K562 (cell line): ENCODE measurements at places on chromosomes 7 and 10.
A peak's percentile ranks its signal among the peaks of the same experiment; 100 is the strongest.

DNA sequence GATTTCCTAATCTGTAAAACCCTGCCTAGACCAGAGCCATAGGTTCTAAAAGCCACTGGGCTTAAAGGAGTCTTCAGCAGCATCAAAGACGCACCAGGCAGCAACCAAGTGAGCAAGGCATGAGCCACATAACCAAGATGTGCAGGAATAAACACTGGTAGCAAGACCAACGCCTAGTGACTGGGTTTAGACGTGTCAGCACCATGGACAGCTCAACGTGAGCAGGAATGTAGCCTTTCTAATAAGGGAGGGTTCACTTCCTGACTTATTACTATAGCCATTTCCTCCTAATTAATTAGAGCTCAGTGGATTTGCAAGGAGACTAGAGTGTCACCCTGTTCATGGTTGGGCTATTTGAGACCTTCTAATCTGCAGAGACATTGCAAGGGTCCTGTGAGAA, 223.7 kb downstream of the LHFPL3 start:
- peak; percentile 47 for DNase-seq

- no peak for DNase-seq
Observed at GRCh38 chr7:44515590-44516268, 25.3 kb upstream of the NUDCD3 start.

GRCh38 chr10:131886237-131886636, 14.6 kb upstream of the PPP2R2D start:
- no peak for DNase-seq

GRCh38 chr10:74835963-74836362, 9.6 kb downstream of the KAT6B start:
- no peak for DNase-seq

DNA sequence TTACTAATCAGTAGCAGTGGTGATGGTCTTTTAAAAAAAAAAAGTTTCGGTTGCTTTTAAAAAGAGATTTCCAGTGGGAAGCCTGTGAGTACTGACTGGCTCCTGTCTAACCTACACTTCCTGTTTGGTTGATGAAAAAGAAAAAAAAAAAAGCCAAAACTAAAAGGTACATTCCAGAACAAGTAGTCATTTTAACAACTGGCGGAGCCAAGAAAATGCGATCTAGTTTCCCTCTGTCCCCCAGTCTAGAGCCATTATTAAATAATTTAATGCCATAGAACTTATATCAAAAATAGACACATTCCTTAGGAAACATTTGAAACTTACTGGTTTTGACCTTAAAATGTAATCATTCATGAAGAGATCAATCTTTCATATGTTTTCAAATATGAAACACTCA, 254.2 kb upstream of the C7orf33 start:
- no peak for DNase-seq

DNA sequence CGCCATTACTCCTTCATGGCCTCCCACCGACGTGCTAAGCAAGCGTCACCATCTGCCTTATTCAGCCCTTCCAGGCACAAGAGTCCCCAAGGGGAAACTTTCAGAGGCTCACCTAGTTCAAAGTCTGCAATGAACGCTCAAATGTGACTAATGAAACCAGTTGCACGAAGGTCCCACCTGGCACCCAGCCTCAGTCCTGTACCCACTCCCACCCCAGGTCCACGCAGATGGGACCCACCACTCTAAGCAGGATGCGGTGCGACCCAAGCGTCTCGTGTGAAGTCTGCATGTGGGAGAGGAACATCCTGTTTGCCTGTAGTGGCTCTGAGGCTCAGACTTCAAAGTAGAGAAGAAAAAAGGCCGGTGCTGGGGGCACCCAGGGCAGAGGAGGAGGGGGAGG, 40.3 kb downstream of the RGS10 start:
- no peak for DNase-seq
